GM19239 (cell line): ENCODE measurements at places on chromosomes 7 and 10.

GRCh38 chr7:151572136-151572535 lies 52.4 kb upstream of the RHEB start:
- DNase-seq, result no peak

GRCh38 chr7:44853391-44853790 lies 5.5 kb upstream of the H2AZ2 start:
- DNase-seq, result no peak

- DNase-seq, result no peak
These were observed 125.9 kb downstream of the ADAM12 start for GRCh38 chr10:126262233-126262838.

GRCh38 chr7:100153708-100154535 lies 4.6 kb downstream of the TRAPPC14 start:
- no peak for DNase-seq

DNA sequence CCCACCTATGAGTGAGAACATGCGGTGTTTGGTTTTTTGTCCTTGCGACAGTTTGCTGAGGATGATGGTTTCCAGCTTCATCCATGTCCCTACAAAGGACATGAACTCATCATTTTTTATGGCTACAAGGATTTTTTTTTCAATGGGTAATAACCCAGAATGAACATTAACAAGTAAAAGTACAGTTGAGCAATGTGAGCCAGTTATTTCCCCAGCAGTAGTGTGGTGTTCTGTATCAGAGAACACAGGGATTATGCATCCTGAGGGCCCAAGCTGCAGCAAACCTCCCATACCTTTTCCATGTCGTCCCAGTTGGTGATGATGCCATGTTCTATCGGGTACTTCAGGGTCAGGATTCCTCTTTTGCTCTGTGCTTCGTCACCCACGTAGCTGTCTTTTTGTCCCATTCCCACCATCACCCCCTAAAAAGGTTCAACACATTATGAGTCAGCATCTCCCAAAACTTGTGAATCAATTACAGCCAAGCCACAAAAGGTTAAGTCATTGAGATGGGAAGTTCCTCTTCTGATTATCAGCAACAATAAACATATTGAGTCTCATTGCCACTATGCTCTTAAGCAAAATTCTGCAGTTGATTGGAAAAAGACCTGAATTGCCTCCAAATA lies 5.5 kb downstream of the ACTA2 start:
- no peak for DNase-seq
